ENCODE measurements at places on chromosomes 13 and 19.

- DNase-seq = no peak
Observed at GRCh38 chr19:51754109-51754508, 2.4 kb upstream of the FPR1 start.

DNA sequence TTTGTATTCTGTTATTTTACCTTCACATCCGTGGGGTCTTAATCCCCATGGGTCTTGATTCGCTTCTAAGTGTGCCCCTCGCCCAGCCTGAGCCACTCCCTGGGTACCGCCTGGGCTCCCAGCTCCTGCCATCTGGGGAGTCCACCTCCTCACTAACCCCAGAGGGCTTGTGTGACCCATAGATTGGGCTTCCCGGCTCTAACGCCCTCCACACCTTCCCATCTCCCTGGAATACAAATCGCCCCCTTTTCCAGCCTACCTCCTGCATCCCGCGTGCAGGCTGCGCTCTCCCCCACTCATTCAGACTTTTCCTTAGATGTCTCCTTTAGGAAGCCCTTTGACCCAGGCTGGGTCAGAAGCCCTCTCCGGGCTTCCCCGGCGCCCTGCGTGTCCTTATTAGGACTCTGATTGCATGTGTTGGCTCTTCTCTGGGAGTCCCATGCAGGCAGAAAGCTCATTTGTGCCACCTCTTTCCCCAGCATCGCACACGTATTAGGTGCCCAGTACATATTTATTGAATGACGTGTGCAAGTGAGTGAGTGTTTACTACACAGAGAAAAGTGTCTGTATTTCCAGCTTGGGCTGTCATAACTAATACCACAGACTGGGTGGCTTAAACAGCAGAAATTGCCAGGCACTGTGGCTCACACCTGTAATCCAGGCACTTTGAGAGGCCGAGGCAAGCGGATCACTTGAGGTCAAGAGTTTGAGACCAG, 757 bp downstream of the CCDC124 start:
- DNase-seq = no peak

- DNase-seq = no peak
Observed at GRCh38 chr19:956766-957440, 27.2 kb upstream of the WDR18 start.

- no peak for DNase-seq
Observed at GRCh38 chr19:6728346-6728745, 7.9 kb upstream of the C3 start.

DNA sequence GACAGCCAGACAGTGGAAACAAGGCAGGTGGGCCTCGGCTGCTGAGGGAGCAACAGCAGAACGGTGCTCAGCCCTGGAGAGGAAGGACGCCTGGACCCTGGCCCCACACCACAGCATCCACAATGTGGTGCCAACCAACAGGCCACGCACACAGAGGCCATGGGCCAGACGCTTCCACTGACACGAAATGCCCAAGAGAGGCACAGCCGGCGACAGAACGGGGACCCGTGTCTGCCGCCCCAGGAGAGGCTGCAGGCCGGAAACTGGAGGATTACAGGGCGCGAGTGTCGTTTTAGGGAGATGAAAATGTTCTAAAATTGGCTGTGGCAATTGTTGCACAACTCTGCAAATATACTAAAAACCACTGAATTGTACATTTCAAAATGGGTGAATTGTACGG, 69.7 kb downstream of the RASA3 start:
- no peak for DNase-seq

DNA sequence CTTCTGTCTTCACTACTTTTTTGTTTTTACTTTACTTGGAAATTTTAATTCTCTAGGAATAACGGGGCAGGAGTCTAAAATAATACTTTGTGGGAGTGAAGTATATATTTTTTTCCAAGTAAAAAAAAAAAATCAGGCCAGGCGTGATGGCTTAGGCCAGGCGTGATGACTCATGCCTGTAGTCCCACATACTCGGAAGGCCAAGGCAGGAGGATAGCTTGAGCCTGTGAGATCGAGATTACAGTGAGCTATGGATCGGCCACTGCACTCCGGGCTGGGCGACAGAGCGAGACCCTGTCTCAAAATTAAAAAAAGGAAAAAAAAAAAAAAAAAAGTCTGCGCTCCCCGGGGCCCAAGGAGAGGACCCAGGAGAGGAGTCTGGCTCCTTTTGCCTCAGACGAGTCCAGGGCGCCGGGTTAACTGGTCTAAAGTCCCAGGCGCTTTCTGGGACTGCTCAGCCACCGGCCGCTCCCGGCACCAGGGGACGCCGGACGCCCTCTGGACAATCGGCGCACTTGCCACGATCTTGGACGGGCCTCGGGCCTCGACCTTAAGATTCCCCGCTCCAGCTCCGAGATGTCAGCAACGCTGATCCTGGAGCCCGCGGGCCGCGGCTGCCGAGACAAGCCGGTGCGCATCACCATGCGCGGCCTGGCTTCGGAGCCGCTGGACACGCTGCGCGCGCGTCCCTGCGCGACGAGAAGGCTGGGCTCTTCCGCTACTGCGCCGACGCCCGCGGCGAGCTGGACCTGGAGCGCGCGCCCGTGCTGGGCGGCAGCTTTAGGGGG, 2.7 kb upstream of the ZFP82 start:
- no peak for DNase-seq

DNA sequence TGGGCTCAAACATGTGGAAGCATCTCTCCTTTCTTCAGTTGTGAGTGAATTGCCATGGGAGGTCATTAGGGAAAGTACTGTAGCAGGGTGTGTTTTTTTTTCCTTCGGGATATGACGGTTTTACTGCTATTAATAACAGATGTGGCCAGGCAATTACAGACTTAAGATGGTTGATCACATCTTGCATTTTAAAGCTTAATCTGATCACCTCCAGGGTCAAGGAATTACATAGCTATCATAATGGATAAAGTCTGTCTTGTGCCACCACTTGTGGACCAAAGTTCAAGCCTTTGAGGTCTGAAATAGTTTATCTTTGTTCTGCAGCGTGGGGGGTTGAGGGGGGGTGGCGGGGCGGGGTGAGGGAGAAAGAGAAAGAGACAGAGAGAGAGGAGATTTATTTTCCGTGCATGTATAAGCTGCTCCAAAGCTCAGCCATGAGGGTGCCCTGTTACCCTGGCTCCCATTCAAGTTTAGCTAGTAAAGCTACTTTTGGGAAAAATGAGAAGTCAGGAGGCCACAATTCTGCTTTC, 5.5 kb upstream of the SERP2 start:
- DNase-seq = no peak

GRCh38 chr19:48102870-48103751, 7.5 kb downstream of the PLA2G4C start:
- DNase-seq = no peak

GRCh38 chr13:83214452-83214851, 667.8 kb downstream of the SLITRK1 start:
- DNase-seq = no peak

- no peak for DNase-seq
Observed at GRCh38 chr13:58247080-58247479, 615.5 kb downstream of the PCDH17 start.

- DNase-seq = no peak
Observed at GRCh38 chr19:21483589-21484170, 21.7 kb upstream of the ZNF429 start.

- no peak for DNase-seq
Observed at GRCh38 chr13:88014527-88014926, 343.4 kb downstream of the SLITRK5 start.

- DNase-seq = no peak
Observed at GRCh38 chr19:47681388-47681787, 31.8 kb upstream of the EHD2 start.

- no peak for DNase-seq
Observed at GRCh38 chr19:21023901-21024300, 3.4 kb downstream of the ZNF430 start.

DNA sequence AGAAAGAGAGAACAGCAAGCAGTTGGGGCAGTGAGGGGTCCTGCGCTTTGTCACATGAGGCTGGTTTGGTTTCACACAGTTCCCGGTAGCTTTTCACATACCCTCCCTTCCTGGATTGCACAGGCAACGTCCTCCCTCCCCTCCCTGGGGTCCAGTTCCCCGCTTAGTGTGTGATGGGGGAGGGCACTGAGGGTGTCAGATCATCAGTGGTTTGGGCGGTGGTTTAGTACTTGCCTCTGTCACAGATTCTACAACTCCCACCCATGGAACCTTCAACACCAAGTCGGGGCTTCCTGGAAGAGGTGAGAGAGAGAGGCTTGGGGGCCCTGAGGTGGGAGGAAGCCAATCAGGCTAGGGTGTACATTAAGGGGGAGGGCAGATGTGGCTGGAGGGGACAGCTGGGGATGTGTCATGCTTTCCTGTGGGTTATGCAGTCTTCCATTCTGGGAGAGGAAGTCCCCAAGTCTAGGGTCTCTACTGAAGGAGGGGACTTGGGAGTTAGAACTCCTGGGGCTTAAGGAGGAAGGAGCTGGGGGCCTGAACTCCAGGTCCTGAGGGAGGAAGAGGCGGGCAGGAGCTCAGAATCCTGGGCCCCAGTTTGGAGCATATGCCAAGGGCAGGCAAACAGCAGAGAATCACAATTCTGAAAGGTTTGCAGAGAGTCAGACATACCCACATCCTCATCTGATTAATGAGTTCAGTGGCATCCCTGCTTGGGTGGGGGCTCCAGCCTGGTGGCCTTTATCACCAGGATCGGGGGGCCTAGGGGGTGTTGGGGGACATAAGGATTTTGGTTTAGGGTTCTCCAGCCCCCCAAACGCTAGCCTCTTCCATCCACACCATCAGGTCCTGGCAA, at the start of gene NKG7:
Gene NKG7, minus strand, starts transcription at position 6 of the 856 bp plus-strand sequence. CDS start 119 bp downstream, outside the sequence.
- DNase-seq = no peak

- DNase-seq = no peak
Observed at GRCh38 chr13:110261166-110262081, 45.5 kb downstream of the COL4A1 start.

- no peak for DNase-seq
Observed at GRCh38 chr13:30300596-30300995, 6.8 kb downstream of the KATNAL1 start.

DNA sequence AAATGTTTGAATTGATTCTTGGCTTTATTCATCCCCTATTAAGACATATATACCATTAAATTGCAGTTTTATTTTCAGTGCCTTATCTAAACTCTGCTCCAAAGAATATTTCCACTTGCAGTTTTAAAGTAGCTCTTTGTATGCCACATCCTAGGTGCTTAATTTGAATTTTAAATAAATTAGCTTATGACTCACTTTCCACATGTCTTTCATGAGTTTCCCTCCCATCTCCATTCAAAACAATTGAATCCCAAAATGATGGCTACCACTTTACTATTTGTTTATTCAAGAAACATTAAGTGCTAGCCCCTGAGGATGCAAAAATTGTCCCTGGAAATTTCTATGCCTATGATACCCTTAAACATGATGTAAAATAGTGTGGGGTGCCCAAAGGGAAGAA, 19.5 kb downstream of the PCDH20 start:
- DNase-seq = no peak

GRCh38 chr13:30835442-30835841, 70.6 kb upstream of the MEDAG start:
- no peak for DNase-seq

- no peak for DNase-seq
Observed at GRCh38 chr19:50167314-50167721, 4.2 kb upstream of the IZUMO2 start.

- DNase-seq = no peak
Observed at GRCh38 chr13:52025475-52026245, 1.2 kb downstream of the UTP14C start.

GRCh38 chr13:98743377-98743776, 9.1 kb downstream of the SLC15A1 start:
- no peak for DNase-seq

- DNase-seq = no peak
Observed at GRCh38 chr19:920051-920864, 3.1 kb downstream of the KISS1R start.

DNA sequence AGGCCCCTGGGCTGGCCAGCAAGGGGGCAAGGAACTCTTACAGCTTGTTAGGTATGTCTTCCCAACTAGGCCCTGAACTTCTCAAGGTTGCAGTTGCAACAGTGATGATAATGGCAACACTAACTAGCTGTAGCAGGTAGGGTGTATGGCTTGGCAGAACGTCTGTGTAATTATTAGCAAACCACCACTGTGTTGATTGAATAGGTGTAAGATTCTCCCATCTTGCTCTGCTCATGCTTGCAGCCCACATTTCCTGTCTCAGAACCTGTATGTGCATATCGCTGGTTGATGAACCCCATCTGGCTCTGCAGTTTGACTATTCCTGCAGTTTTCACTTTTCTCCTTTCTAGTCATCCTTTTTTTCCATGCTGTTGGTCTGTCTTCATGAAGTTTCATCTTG, 178.8 kb downstream of the KATNAL1 start:
- no peak for DNase-seq

- DNase-seq = no peak
Observed at GRCh38 chr13:79662882-79663281, 181.9 kb downstream of the NDFIP2 start.

- no peak for DNase-seq
Observed at GRCh38 chr13:30982906-30983305, 50.5 kb downstream of the TEX26 start.

GRCh38 chr19:50568728-50569698, 778 bp upstream of the LRRC4B start:
- DNase-seq = no peak

GRCh38 chr13:79477968-79478367, 3.0 kb upstream of the NDFIP2 start:
- DNase-seq = no peak

GRCh38 chr13:41634407-41634806, 177.1 kb downstream of the RGCC start:
- DNase-seq = no peak

GRCh38 chr19:41533671-41534215, 42.2 kb upstream of the CEACAM21 start:
- no peak for DNase-seq

DNA sequence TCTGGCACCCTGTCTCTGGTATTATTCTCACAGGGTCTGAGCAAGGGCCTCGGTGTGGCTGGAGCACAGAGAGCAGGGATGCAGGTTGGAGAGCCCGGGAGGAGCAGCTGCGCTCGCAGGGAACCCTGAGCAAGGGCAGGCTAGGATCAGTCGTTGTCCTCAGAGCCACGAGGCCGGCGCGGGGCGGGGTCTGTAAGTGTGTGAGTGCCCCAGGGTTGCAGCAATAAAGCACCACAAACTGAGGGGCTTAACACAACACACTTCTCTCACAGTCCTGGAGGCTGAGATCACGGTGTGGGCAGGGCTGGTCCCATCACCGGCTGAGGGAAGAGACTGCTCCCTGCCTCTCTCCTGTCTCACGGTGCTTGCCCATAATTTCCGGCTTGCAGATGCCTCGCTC, 38.5 kb upstream of the GGACT start:
- DNase-seq = no peak

GRCh38 chr19:18304458-18305310, 18.2 kb downstream of the LSM4 start:
- no peak for DNase-seq

GRCh38 chr13:105333416-105333815, 1202.0 kb downstream of the EFNB2 start:
- no peak for DNase-seq

DNA sequence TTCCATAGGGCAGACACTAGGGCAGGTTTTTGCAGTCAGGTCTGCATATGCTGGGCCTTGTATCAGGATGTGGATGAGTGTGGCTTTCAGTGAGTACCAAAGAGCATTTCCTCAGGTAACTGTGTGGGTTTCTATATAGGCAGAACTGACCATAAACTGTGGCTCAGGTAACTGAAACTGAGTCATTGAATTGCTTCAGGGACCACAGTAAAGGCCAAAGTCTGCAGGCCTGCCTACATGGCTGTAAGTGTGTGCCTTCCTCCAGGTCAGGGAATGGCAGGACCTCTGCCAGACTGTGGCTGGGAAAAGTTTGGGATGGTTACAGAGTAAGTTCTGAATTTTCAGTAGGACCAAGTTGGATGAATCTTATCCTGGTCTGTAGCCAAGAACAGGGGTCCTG, 85.6 kb downstream of the ZNF486 start:
- DNase-seq = no peak
